Daoy (cell line): ENCODE measurements at places on chromosomes 13 and 19. TPM values are rescaled to one million over a fixed set of nuclear protein-coding genes. Genes with fewer than 3 reads are reported as not detected.

IGFLR1 gene
- 2.8 and 3.9 TPM in 2 replicates for total RNA-seq

- no peak for DNase-seq
These were observed 542.8 kb downstream of the RFC3 start for GRCh38 chr13:34360702-34361101.

DNA sequence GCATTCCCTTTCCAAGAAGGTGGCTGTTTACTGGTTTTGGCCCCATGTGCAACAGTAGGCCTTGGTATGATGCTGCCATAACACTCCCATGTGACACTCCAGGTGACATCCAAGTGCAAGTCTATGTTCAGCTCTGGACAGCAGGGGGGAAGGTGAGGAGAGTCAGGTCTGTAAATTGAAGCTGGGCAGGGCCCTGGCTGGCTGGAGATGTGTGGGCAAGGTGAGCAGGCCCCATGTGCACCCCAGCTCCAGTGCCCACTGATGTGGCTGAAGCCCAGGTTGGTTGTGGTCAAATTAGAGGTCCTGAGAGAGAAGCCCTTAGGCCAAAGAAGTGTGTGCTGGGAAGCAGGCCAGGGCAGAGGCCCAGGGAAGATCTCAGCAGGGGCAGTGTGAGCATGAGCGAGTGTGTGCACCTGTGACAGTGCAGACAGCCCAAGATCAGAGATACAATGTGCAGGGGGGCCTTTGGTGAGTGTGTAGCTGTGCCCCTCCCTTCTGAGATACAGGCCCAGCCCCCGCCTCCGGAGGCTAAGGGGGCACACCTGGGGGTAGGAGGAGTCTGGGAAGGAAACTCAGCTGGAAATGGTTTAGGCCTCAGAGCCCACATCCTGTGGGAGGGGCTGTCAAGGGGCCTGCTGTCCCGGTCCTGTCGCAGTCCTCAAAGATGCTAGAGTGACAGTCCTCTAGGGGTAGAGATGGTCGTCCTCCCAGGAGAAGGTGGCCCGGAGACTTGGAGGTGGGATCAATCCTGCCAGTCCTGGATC, 18.6 kb downstream of the DEDD2 start:
- no peak for DNase-seq

GRCh38 chr13:29165840-29166239, 345.7 kb downstream of the MTUS2 start:
- peak; percentile 7 for DNase-seq

DNA sequence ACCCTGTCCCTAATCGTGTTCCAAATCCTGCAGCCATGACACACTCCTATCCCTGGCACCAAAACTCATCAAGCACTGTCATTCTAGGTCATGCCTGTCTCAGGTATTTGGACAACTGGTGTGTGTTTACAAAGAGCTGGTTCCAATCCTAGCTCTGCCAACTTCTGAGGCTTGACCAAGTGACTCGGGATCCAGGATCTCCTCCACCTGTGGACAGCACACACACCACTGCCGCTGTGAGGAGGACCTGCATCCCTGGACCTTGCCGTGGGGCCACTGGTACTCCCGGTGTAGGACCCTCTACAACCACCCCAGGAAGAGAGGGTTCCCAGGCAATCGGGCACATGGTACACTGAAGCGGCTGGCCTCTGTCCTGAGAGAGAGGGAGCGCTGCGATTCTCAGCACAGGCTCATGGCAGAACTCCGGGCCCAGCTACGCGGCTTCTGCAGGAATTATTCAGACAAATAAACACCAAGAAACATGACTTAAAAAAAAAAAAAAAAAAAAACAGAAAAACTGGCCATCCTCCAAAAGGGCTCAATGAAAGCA, 20.4 kb downstream of the MLLT1 start:
- DNase-seq = no peak

DNA sequence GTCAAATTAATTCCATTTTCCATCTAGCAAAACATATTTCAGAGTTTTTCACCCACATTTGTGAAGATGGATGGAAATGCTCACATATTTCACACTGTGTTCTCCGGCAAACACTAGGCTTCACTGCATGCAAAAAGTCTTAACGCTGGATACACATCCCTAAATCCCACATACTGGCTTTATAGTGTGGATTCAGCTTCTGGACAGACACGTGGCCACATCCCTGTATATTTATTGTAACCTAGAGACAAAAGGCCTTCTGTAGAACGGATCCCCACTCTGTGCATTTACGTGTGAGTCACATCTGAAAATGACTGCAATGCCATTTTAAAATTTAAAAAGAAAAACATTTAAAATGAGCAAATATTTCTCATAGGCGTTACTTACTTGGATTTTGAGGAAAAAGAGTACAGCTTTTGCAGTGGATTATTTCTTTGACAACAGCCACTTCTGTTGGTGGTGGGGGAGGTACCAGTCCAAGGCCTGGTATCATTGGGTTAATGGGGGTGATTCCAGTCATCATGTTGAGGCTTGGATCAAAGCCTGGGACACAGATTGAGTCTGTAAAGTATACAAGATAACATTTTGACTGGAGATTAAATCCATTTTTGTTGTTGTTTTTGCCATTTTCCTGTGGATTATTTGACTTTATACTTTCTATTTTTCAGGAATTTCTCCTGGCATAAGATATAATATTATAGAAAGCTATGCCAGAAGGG, 337.7 kb downstream of the DNAJC15 start:
- DNase-seq = peak; percentile 14
